ENCODE measurements at places on chromosomes 13 and 19. TPM values are rescaled to one million over a fixed set of nuclear protein-coding genes. Genes with fewer than 3 reads are reported as not detected.

- peak; percentile 71 for ATAC-seq
Measured at GRCh38 chr19:58572818-58573657, at the start of gene MZF1. Gene MZF1, minus strand, starts transcription at chr19:58573335. Its CDS starts 1,946 bp downstream, at chr19:58571389.

The CA11 gene
- 19.1 TPM for total RNA-seq

The FCER2 gene
- not detected for total RNA-seq

The KLK2 gene
- 0.50 TPM for total RNA-seq

All from motor neuron (in vitro differentiated cells).